ENCODE measurements at places on chromosomes 7 and 10.

GRCh38 chr10:117399341-117400196 lies 24.3 kb upstream of the PDZD8 start:
- DNase-seq, result no peak

DNA sequence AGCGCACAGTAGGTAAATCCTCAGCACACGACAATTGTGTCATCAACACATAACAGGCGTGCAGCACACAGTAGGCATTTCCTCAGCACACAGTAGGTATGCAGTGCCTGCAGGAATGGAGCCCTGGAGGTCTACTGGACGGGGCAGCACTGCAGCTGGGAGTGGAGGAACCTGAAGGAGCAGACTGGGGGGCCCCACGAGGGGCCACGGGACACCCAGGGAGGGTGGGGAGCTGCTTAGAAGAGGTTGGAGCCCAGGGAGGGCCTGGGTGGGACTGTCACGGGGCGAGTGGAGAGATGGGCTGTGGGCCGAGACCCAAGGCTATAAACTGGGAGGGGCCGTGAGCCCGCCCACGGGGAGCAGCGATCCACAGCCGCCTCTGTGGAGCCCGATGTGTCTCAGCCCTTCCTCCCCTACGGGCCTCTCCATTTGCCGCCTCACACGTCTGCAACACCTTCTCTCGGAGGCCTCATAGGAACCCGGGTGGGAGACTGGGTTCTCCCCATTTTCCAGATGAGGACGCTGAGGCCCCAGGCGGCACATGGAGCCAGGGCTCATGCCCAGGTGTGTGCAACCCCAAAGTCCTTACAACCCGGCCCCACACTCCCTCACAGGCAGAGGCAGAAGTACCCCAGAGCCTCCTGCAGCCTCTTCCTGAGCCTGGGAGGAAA lies 101.5 kb downstream of the MICALL2 start:
- DNase-seq, result no peak

DNA sequence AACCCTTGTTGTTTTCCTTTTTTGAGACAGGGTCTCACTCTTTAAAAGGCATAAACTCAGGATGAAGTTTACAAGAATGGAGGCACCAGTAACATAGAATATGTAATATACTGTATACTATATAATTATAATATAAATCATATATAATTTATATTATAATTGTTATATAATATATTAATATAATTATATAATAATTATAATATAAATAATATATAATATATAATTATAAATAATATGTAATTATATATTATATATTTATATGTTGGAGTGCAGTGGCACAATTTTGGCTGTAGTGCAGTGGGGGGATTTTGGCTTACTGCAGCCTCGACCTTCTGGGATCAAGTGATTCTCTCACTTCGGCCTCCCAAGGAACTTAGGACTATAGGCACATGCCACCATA lies 96.1 kb downstream of the LRMDA start:
- no peak for DNase-seq

GRCh38 chr7:8154272-8154671 lies 107.7 kb downstream of the ICA1 start:
- DNase-seq, result no peak

DNA sequence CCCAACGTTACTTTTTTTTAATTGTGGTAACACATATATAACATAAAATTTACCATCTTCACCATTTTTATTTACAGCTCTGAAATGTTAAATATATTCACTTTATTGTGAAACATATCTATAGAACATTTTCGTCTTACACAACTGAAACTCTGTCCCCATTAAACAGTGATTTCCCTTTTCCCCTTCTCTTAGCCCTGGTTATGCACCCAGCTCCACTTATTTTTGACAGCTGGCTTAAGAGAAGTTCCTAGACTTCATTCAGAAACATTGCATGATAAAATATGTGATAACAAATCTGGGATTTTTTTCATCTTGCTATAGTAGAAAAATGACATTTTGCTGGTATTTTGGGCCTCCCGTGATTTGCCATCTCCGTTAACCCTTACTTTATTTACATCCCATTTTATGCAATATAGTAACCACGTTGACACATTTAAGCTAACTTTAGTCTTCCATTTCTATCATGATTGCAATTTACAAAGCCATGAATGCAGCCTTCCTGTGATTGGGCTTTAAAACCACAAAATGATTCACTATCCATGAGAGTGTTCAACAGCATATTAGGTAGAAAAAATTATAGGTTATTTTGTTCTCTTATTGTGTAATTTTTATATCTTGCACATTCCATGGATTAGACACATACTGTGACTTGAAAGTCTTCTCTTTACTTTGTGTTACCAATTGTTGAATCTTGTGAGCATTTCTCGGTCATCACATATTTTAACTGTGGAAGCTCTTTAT lies 139.6 kb downstream of the SND1 start:
- no peak for DNase-seq

DNA sequence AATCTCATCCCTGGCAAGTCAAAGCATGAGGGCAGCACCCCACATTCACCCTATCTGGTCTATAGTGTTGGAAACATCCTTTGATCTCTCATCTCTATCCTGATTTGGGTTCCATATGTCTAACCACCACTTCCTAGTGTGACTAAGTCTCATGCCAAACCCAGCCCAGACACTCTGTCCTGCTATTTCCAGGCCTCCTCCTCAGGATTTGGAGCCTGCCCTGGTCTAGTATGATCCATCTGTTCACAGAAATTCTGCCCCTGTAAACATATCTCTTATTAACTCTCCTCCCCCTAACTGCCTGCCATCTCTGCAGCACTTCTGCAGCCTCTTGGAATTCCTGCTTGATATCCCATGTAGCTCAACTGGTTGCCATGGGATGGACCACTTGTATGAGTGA lies 320.9 kb upstream of the IMMP2L start:
- DNase-seq, result no peak

GRCh38 chr7:131090886-131091692 lies 236.6 kb upstream of the MKLN1 start:
- DNase-seq, result no peak

DNA sequence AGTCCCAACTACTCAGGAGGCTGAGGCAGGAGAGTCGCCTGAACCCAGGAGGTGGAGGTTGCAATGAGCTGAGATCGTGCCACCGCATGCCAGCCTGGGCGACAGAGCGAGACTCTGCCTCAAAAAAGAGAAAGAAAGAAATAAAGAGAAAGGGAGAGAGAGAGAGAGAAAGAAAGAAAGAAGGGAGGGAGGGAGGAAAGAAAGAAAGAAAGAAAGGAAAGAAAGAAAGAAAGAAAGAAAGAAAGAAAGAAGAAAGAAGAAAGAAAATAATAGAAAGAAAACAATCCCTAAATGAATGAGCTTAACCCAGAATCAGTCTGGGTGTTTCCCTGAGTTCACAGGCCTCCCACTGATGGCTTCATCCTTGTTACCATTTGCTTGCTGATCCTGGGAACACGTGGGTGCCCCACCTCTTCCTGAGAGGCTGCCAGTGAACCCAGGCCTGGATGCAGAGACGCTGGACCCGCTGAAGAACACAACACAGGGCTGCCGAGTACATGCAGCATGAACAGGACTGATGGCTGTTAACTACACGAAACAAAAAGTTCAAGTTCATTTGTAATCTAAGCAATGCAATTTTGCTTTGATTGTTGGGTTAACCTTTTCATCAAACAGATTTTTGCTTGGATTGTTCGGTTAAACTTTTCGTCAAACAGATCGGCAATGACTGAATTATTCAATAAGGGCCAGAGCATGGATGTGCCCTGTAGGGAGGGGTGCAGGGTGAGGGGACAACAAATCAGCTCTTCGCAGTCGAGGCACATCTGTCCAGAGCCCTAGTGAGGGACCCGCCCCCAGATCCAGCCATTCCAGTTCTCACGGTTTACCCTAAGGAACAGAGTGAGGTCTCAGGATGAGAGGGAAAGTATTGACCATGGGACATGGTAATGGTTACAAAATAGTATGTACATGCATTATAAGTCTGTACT lies 11.5 kb downstream of the NPFFR1 start:
- no peak for DNase-seq

- DNase-seq, result no peak
Measured at GRCh38 chr10:224571-224970, 89.3 kb downstream of the ZMYND11 start.

DNA sequence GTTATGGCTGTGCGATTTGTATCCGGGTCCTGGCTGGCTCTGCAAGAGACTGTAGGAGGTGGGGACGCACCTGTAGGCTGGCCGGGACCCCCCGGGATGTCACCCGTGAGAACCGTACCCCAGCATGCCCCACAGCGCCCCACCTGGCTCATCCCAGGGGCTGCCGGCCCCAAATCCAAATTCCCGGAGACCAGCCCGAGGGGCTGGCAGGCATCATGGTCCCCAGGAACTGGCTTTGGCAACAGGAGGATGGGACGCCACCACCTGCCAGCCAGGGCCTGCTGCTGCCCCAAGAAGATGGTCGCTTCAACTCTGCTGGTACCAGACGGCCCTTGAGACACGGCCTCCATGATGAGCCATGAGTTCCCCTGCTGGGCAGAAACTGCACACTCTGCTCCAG lies 239.4 kb downstream of the ELFN1 start:
- DNase-seq, result no peak

DNA sequence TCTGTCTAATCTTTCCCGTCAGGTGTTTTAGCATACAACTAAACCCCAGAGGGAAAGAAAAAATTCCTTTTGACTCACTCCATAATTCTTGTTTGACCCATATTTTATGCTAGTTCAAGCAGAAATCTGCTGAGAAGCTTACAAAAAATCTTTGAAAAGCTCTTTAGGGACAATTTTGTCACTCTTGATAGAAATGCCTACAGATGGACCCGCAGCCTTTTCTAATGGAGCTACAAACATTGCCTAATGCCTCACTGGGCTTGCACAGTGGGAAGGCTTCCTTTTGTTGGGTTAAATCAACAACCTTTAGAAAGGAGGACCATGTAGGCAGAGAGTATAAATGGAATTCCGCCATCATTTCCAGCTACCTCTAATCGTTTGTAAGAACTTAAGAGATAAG lies 344.5 kb downstream of the PCLO start:
- DNase-seq, result no peak

GRCh38 chr7:89133819-89134218 lies 338.3 kb upstream of the TEX47 start:
- no peak for DNase-seq

DNA sequence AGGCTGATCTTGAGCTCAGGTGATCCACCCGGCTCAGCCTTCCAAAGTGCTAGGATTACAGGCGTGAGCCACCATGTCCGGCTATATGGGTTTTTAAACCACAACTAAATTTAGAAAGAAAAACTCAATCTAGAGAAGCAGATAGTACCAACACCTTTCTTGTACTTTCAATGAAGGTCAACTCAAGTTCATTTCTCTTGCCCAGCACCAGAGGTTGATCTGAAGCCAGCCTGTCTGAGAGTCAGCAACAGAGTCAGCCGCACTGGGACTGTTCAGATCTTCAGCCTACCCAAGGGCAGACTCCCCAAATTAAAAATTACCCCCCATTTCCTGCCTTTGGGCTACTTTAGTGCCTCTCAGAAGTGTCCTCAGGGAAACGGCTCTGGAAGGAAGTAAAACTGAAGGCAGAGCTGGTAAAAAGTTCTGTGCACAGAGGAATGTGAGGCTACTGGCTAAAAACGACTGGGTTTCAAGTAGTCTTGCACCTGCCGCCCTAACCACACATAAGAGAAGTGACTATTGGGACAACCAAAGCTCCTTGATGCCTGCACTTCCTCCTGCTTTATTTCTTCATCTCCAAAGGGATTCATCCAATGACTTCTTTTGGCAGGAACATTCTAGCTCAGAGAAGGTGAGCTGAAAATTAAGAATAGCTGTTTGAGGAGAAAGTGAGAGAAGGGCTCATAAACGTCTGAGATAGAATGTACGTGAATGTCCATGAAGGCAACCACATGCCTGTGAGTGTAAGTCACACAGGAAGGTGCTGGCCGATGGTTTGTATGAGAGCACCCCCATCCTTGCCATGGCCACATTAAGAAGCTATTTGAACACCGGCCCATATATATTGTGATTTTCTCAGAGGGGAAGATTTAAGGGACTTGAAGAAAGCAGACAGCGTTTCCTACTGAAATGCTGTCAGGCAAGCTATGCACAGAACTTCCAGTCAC lies 142.4 kb upstream of the PRR15 start:
- DNase-seq, result no peak

GRCh38 chr10:47321521-47322195 lies 596 bp upstream of the GDF2 start:
- DNase-seq, result no peak

- DNase-seq, result no peak
Measured at GRCh38 chr10:24480447-24480846, 243.2 kb downstream of the ARHGAP21 start.

- DNase-seq, result no peak
Measured at GRCh38 chr7:128154504-128154903, 86.6 kb upstream of the LEP start.

GRCh38 chr10:127325506-127325905 lies 129.1 kb upstream of the INSYN2A start:
- no peak for DNase-seq

- no peak for DNase-seq
Measured at GRCh38 chr7:20441991-20442441, 111.3 kb downstream of the ITGB8 start.

- DNase-seq, result no peak
Measured at GRCh38 chr7:116661865-116662264, 10.1 kb upstream of the MET start.

- no peak for DNase-seq
Measured at GRCh38 chr10:121580276-121581116, 17.7 kb downstream of the FGFR2 start.

GRCh38 chr10:94003488-94003887 lies 9.8 kb downstream of the PLCE1 start:
- DNase-seq, result no peak

- no peak for DNase-seq
Measured at GRCh38 chr7:24601600-24601999, 28.3 kb downstream of the PALS2 start.

DNA sequence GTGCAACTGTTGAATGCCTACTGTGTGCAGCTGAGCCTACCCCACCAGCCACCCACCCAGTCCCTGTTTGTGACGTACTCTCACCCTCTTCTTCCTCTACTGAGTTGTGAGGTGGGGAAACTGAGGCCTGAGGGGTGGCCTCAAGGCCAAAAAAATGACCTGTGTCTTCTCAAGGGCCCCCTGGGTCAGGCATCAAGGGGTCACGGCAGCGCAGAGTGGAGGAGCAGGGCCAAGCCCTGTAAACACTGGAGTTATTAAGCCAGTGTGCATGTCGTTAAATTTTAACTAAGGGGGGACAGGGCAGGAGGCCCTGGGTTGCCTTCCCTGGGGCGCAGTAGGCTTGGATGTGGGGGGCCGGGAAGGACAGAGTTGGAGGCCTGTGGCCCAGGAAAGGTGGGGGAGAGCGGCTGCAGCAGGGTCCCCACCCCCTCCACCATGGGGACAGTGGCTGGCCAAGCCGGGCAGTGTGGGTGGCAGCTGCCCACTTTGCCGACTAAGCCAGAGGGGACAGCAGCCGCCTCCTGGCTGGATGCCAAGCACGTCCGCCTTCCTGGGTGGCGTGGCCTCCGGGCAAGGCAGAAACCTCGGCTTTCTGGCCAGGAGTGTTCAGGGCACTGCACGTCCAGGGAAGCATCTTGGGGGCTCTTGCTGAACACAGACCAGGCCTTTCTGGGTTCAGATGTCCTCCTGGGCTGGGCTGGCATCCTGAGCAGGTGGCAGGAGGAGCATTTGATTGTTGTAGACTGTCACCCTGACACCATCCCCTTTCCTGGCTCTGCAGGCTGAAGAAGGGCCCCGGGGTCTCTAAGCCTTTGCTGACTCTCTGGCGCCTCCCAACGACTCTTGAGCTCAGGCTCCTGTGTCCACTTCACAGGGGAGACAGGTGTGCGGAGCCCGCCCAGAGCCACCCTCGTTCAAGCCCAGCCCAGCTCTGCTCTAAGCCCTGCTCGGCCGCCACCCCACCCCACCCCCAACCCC lies 1.9 kb downstream of the SLC29A4 start:
- no peak for DNase-seq

- no peak for DNase-seq
Measured at GRCh38 chr7:32500922-32501341, 5.6 kb downstream of the AVL9 start.

GRCh38 chr7:20223356-20223755 lies 6.2 kb upstream of the MACC1 start:
- DNase-seq, result no peak

Measured in activated naive CD4-positive, alpha-beta T cell (primary cell).